Hepatocyte (in vitro differentiated cells): ENCODE measurements at places on chromosomes 1 and 21. TPM values are rescaled to one million over a fixed set of nuclear protein-coding genes. Genes with fewer than 3 reads are reported as not detected.

NADK gene
- total RNA-seq = 46.9 and 67.5 TPM in 2 replicates

TMPRSS15 gene
- 0.07 TPM in 1 of 2 replicates, not detected in the other for total RNA-seq

KRTAP21-2 gene
- total RNA-seq = not detected in 2 replicates

RIPK4 gene
- total RNA-seq = 19.7 and 32.8 TPM in 2 replicates

SELL gene
- 0.96 and 1.5 TPM in 2 replicates for total RNA-seq

TACSTD2 gene
- total RNA-seq = 6.7 and 8.0 TPM in 2 replicates

BCAR3 gene
- 20.4 and 22.6 TPM in 2 replicates for total RNA-seq

C8B gene
- 21.6 and 22.1 TPM in 2 replicates for total RNA-seq

ALDH9A1 gene
- total RNA-seq = 63.8 and 70.4 TPM in 2 replicates

TTLL7 gene
- 3.4 and 3.5 TPM in 2 replicates for total RNA-seq

CRP gene
- total RNA-seq = not detected in 2 replicates

CDC42BPA gene
- total RNA-seq = 40.9 and 41.9 TPM in 2 replicates

C4BPB gene
- 16.0 and 16.8 TPM in 2 replicates for total RNA-seq

CDCP2 gene
- total RNA-seq = not detected in 2 replicates

SMCP gene
- total RNA-seq = not detected in 2 replicates

TDRD10 gene
- 0.20 TPM in 1 of 2 replicates, not detected in the other for total RNA-seq

ADORA1 gene
- 2.3 and 2.4 TPM in 2 replicates for total RNA-seq

ENAH gene
- total RNA-seq = 97.4 and 115 TPM in 2 replicates

SLC9C2 gene
- total RNA-seq = 0.77 TPM in 1 of 2 replicates, not detected in the other

GJA9 gene
- total RNA-seq = not detected in 2 replicates

DNA sequence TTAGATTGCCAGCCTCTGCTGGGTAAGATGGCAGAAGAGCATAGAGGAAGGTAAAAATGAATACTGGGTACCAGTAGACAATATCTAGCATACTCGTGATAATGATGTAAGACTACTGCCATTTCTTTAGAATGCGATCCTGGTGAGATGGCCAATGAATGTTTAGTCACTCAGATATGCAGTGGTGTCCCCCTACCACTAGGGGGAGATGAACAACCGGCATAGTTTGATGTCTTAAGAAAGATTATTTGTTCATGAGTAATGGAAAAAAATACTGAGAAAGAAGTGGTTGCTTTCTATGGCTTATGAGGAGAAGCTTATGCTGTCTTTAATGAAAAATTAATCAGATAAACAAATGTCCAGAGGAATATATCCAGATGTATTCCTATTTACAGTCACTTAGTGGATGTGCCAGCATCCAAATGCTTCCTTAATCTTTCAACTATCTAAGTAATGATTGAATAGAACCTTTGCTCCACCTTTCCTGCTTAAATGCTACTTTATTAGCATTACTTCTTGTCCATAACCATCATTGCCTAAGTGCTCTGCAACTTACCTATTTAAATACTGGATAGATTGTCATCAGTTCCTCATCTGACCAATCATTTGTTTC lies 256.6 kb downstream of the ST6GALNAC3 start:
- peak; percentile 72 for DNase-seq

- DNase-seq = no peak
Observed at GRCh38 chr1:111862599-111862998, 106.9 kb downstream of the DDX20 start.

DNA sequence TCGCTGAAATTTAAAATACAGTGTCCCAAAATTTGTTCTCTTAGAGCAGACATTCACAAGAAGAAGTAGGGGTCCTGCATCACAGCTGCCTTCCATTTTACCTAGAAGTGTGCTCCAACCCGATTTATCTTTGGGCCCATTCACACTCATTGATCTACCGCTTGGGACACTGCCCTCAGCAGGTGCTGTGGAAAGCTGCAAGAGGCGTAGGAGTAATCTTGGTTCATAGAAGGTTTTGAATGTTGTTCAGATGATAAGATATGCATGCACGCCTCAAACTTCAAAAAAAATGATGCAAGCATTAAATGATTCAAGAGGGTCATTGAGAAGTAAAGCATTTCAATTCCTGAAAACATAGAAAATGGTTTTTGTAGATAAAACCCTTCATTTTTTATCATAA lies 18.6 kb upstream of the C1orf105 start:
- no peak for DNase-seq

- no peak for DNase-seq
Observed at GRCh38 chr1:182110635-182111034, 49.1 kb upstream of the ZNF648 start.

DNA sequence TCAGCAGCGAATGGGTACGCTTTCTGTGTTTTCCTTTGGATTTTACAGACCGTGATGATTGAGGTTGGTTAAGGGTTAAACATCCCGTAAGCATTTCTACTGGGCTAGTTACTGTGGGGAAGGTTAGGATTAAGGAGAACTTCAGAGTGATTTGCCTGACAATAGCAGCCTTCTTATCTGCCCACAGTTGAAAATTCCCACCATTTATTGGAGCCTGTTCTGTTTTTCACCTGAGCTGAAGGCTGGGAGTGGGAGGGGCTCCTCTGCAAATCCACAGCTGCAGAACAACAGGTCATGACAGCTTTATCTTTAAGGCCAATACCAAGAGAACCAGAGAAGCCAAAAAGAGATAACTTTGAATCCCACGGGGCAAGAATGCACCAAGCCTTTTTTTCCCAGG lies 168.6 kb downstream of the KAZN start:
- DNase-seq = no peak

- DNase-seq = no peak
Observed at GRCh38 chr1:83819436-83819835, 179.5 kb downstream of the TTLL7 start.

GRCh38 chr1:68782890-68783289 lies 286.0 kb upstream of the DEPDC1 start:
- DNase-seq = no peak

GRCh38 chr1:228343191-228343661 lies 63.4 kb downstream of the TRIM11 start:
- no peak for DNase-seq

GRCh38 chr1:62437273-62437940 lies 558 bp downstream of the USP1 start:
- peak; percentile 48 for DNase-seq

DNA sequence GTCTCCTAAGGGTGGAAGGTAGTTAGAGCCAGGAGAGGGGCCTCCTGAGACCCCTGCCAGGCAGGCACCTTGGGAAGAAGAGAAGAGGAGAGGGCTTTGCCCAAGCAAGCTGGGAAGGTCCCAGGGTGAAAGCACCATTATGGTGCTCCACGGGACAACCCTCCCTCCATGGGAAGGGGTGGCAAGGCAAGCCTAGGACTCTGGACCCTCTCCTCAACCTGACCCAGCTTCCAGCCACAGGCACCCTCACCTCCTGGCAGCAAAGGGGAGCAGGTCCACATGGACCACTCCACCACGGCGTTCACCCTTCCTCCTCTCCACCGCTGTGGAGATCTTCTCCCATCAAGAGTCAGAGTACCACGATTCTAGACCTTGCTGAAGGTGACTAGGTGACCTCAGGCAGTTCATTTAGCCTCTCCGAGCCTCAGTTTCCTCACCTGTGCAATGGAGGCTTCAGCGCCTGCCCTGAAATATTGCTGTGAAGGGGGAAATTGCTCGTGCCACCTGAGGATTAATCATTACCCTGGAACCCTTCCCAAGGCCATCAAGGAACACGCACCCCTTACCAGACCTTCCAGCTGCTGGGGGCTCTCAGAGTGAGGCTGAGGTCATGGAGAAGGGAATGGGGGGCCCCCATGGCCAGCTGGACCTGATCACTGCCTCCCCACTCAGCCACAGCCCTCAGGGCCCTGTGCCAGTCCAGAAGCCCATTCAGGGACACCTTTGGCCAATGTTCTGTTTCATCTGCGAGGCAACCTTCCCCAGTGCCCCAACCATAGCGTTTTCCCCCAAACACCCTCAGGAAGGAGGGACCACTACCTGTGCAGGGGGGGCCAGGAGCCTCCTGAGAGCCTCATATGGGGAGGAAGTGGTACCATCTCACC lies 1.6 kb downstream of the RAP1GAP start:
- no peak for DNase-seq

- DNase-seq = no peak
Observed at GRCh38 chr1:10589074-10589473, 114.3 kb downstream of the PEX14 start.

DNA sequence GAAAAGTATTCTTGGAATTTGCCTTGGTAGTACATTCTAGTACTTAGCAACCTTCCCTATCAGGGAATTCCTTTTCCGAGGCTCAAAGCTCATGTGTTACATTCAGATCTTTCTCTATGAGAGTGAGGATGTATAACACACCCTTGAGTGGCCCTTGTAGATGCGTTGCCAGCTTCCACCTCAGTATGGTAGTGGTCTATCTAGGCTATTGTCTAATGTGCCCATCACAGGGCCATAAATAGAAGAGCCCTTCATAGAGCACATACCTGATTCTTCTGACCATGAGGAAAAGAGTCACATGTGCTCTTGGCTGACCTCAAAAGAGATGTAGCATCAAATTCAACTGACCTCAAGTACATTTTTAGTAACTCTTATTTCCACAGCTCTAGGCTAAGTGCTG lies 14.0 kb upstream of the ZC3H11B start:
- DNase-seq = no peak

- DNase-seq = no peak
Observed at GRCh38 chr1:198352975-198353695, 187.3 kb downstream of the ATP6V1G3 start.

DNA sequence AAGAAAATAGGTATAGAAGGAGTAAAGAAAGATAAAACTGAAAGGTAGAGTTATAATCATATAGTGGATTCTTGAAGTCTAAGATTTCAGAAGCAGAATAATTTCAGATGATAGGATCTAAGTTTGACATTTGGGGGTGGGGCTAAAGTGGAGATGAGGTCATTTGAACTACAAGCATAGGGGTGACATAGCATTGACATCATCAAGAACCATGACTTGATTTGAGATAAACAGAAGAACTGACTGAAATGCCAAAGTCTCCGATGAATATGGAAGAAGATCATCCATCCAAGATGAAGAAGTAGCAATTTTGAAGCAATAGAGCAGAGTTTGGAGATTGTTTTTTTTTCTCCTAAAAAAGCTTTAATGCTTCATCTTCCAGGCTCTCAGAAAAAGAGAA lies 122.3 kb downstream of the MACF1 start:
- no peak for DNase-seq

- DNase-seq = no peak
Observed at GRCh38 chr1:66542314-66542713, 8.4 kb downstream of the SGIP1 start.

GRCh38 chr1:221700948-221701347 lies 40.9 kb downstream of the DUSP10 start:
- no peak for DNase-seq

DNA sequence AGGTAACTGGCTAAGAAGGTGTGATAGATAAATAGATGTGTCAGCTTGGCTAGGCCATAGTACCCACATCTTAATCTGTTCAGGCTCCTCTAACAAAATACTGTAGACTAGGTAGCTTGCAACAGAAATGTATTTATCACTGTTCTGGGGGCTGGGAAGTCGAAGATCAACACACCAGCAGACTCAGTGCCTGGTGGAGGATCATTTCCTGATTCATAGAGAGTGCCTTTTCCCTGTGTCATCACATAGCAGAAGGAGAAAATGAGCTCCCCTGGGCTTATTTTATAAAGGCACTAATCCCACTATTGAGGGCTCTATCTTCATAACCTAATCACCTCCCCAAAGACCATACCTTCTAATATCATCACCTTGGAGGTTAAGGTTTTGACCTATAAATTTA lies 532.7 kb upstream of the OLFM3 start:
- DNase-seq = no peak

DNA sequence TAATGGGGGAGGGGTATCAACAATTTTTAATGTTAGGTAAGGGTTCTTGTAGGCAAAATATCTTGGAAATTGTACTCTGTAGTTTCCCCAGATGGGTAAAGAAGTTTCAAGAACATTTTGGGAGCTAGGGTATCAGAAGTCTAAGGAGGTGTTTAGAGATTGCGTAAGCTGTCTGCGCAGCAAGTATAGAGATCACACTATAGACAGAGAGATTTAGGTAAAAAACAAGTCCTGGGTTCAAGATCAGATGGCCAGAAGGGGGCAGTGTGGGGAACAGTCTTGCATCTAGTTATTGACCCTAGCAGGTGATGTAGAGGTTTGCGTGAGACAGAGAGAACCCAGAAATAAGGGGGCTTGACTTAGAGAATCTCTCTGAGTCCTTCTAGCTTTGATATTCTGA lies 80.8 kb downstream of the S1PR1 start:
- no peak for DNase-seq

DNA sequence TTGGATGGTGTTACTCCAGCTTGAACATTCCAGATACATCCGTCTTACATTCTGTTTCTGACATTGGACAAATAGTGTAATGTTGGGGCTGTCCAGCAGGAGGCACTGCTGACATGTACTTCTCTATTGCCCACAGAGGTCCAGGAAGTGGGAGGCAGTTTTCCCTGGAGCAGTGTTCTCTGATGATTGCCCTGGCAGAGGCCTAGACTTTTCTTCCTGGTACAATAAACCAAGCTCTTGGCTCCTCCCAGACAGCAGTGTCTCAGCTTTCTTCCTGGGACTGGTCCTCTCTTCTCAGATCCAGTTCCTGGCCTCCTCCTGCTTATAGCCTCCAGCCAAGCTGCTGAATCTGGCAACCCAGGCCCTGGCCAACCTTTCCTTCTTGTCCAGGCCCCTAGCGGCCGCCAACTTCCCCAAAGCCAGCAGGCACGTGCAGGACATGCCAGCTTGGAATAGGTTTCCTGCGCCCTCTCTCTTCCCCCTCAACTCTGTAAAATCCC lies 14.9 kb upstream of the IFNLR1 start:
- DNase-seq = peak; percentile 94

- no peak for DNase-seq
Observed at GRCh38 chr1:17280894-17281293, 27.1 kb upstream of the PADI4 start.

DNA sequence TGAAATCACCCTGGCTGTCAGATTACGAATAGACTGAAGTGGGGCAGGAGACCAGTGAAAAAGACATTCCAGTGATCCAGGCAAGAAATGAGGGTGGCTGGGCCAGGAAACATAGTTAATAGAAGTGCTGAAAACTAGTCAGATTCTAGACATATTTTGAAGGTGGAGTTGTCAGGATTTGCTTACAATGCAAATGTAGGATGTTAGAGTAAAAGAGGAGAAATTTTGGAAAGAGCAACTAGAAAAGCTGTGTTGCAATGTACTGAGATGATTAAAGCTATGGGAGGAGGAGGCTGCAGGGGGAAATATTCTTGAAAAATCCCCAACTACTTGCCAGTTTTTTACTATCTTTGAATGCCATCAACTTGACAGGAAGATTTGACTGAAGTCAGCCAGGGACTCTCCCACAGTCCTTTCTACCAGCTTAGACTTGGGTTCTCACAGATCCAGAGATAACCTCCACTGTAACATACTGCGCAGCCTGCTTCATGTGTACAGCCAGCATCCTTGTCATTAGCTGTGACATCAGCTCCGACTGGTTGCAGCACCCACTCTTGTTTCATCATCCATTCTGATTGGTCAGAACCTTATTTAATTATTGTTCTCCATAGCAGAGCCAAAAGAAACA lies 109.7 kb downstream of the TSEN15 start:
- no peak for DNase-seq
